ENCODE measurements at places on chromosomes 5 and 9.
A peak's percentile ranks its signal among the peaks of the same experiment; 100 is the strongest.

DNA sequence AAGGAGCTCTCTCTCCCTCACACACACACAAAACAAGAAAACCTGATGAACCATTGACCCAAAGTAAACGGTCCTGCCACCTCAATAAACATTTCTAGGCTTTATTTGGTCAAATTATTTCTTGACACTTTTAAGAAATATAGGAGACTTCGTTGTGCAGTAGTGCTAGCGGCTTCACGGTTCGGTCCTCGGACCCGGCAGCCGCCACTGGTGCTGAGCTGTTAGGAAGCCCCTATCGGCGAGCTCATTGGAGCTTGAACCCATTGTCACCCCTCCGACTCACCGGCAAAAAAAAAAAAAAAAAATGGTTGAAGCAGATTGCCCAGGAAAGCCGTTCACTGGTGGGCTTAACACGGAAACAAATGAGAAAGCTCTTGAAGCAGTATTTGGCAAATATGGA is 1695.6 kb upstream of the ACO1 start:
- no peak for DNase-seq

- no peak for DNase-seq
These were observed 134.4 kb downstream of the BARX1 start for GRCh38 chr9:93820667-93821306.

DNA sequence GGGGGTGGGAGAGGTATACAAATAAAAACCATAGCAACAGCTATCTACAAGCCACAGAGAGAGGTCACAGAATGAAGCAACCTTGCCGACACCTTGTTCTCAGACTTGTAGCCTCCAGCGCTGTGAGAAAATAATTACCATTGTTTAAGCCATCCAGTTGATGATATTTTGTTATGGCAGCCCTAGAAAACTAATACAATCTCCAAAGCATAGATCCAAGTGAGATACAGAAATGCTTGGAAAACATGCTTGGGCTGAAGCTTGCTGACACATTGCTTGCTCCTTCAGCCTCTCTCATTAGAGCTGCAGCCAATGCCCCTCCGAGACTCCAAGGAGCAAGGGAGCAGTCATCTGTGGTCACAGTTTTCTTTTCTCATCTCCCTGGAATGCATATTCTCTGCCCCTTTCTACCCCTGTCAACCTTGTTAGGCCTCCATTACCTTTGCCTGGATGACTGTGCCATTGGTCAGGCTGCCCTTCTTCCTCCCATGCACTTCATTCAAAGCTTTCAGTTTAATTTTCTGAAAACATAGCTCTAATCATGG is 401.4 kb upstream of the KLF4 start:
- DNase-seq, result no peak

- no peak for DNase-seq
These were observed 143.5 kb downstream of the GHR start for GRCh38 chr5:42566652-42567295.

DNA sequence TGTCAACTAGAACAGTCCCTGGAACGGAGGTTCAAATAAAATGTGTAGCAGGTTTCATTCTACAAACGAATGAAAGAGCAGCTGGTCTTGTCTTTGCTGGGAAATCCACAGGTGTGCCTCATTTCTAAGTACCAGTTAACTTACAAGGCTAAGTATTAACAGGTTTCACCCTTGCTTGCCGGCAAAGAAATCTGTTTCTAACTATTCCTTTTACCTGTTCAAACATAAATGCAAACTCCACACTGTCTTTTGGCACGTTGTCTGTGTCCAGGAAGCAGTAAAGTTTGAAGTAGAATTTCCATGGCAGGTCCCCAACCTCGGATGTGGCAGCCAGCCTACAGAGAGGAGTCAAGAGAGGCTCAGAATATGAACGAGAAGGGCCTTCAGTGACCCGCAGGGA is 54.4 kb upstream of the RETREG1 start:
- no peak for DNase-seq

DNA sequence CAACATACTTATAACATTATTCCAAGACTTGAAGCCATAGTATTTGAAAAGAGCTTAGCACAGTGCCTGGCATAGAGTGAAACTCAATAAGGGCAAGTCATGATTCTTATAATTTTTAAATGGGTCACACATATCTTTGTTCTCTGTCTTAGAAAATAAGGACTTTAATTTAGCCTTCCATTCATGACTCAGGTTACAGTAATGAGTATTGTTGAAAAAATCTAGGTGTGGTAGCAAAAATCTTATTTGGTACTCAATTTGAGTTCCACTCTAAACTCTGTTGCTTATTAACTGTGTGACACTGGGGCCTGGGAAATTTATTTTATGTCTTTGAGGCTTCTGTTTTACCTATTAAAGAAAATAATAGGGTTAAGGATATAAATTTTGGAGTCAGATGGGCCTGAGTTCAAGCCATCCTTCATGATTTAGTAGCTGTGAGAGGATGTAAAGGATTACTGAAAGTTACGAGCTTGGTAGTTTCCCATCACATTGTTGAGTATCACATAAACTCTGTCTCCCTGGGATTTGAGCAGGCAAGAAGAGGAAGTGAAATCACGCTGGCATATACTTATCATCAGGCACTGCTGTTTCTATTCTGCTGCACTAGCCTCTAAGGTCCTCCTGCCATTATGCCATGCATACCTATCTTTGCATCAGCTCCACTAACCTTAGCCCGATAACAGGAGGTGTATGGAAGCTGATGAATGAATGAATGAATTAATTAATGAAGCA is 1.5 kb downstream of the SPINK9 start:
- DNase-seq, result no peak

DNA sequence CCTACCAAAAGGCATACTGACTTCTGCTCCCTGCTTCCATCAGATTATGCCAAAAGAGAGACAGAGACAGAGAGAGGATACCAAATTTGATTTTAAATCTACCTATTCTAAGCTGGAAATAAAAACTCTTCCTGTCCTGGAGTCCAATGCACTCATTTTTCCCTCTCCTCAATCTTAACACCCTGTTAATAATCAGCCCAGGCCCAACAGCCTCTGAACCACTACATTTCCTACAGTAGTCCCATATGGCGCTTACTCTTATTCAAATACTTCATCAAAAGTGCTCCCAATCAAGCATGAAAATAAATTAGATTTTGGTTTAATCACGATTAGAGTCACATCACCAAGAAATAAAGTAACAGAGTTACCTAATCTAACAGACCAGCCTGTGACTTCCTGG is 152.3 kb downstream of the TSSK1B start:
- no peak for DNase-seq

DNA sequence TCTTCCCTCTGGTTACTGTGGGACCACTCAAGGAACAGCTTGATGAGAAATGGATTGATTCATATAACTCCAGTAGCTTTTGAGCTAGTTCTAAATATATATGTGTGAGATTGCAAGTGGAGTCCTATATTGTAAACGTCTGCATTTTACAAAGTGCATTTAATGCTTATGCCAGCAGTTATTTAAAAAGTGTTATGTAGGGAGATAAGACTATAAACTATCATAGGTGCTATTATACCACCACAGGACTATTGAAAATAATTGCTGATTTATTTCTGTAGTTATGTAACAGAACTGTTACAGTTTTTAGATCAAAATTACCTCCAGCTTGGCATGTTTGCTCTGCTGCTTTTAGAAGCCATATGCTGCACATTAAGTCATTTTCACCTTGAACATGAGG is 36.2 kb downstream of the PTCD2 start:
- no peak for DNase-seq

DNA sequence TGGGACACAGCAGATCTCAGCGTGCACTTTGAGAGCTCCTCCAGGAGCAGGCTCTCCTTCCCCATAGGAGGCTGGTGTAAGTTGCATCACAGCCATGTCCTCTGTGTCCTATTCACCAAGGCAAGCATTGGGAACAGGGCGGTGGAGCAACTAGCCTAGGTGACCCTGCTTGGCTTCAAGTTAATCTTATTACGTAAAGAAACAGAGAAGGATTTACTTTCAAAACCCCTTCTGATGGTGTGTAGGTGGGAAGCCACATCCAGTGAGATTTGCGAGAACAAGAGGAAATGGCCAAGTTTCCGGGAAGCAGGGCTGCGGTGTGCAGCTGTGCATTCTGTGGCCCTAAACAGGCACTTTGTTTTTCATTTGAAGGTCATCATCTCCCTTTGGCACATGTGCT is 80.2 kb downstream of the TRIO start:
- peak; percentile 11 for DNase-seq

DNA sequence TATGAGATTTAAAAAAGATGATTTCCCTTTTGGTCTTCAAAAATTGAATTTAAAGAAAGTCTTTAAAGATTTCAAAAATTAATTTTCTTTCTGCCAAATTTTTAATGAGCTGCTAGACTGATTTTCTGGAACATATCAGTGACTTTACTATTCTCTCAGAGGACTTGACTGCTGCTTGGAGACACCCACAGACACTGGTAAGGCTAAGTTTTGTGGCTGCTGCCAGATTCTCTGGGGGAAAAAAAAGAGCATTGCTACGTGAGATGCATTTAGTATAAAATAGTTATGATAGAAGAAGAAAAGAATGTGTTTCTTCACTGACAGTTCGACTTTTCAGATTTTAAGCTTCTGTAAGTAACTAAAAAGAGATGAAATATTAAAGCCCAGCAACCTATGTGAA is 193.3 kb upstream of the GRIN3A start:
- no peak for DNase-seq

DNA sequence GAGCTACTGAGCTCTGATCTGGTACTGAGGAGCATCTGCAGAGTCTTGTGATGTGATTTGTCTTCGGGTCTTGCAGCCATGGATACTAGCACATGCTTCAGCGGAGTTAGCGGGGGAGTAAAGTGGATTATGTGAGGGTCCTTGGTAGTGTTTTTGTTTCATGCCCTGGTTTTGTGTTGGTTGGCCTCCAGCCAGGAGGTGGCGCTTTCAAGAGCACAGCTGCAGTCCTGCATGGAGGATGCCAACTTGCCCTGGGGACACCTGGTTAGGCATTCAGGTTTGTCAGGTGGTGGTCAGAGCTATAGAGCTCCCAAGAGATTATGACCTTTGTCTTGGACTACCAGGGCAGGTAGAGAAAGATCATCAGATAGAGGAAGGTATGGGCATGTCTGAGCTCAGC is 185.8 kb upstream of the CDH6 start:
- no peak for DNase-seq

GRCh38 chr5:56706504-56706903 is 108.8 kb upstream of the MAP3K1 start:
- DNase-seq, result no peak

All from activated CD4-positive, alpha-beta T cell treated with anti-CD3 and anti-CD28 coated beads, Interleukin-2, amount 10 ng/mL, durations not matched to agents 7 days and 5 days (primary cell).